ENCODE measurements at places on chromosomes 4 and X.

DNA sequence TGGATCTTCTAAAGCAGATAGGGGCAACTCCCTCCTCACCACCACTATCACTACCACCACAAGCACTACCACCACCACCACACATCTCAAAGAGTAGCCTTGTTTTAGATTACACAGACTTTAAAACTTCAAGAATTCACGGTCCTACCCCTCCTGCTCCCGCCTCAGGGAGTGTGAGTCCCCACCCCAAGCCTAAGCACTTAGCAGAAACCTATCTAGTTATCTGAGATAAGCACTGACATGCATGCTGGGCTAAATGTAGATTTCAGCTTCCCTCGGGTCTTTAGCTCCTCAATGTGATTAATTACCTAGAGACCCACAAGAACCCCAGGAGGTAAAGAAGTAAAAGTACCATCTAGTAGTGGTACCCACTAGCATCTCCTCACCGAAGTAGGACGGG, 775 bp downstream of the AMOT start:
- DNase-seq: no peak

- DNase-seq: peak; percentile 46
These were observed 69.8 kb downstream of the CCKAR start for GRCh38 chr4:26420438-26420837.

DNA sequence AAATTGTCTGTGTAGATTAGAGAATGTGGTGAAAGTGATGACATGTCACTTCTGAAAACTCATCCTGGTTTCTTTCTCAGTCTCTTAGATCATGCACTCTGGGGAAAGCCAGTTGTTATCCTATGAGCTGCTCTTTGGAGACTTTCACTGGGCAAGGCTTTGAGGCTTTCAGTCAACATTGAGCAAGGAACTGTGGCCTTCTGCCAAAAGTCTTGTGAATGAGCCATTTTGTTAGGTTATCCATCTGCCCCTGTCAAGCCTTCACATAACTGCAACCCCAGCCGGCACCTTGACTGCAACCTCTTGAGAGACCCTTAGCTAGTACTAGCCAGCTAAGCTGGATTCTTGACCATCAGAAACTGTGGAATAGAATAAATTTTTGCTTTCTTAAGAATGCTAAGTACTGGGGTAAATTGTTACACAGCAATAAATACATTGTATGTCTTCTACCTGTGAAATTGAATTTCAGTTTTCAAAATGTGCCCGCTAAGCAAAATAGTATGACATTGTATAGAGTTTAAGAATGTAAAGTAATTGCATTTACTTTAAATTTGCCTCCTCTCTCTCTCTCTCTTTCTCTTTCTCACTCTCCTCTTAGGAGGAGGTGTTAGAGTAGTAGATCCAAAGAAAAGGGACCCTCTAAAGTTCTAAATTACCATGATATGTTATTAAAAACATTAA, 1273.0 kb downstream of the RAPGEF2 start:
- peak; percentile 22 for DNase-seq

DNA sequence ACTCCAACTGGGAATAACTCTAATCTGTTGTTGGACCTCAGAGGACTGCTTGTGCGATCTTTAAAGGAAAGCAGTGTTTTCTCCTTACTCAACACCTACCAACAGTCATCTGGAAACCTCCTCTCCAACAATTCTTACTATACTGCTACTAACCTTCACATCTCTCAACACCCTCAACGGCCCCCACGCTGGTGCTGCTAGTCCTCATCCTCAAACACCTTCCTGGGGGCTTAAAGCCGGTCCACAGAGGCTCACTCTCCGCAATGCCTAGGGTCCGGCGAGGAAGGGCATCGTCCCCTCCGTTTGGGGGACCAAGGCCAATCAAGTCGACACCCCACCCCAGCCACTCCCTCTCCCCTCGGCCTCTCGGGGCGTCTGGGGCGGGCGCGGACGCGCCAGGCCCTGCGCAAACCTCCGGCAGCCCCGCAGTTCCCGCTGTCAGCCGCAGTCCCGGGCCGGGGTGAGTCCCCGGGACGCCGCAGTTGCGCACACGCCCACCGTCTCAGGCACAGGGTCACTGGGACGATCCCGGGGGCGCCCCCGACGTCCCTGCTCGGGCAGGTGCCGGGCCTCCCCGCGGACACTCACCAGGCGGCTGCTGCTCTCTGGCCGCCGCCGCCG, 418 bp downstream of the TAB3 start:
- DNase-seq: peak; percentile 0

DNA sequence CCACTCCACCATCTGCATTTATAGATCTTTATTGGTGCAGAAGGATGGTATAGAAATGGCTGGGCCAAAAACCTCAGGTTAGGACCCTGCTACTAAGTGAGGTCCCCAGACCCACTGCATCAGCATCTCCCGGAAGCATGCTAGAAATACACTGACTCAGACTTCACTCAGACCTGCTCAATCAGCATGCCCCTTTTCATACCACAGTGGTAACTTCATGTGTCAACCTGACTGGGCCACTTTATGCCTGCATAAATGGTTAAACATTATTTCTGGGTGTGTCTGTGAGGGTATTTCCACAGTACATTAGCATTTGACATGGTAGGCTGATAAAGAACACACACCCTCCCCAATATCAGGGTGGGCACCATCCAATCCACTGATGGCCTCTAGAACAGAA, 118.6 kb upstream of the VCX3B start:
- no peak for DNase-seq

- no peak for DNase-seq
These were observed 320.1 kb upstream of the PPARGC1A start for GRCh38 chr4:24209906-24210305.

GRCh38 chrX:119614776-119615175, 8.6 kb upstream of the NKRF start:
- DNase-seq: no peak

DNA sequence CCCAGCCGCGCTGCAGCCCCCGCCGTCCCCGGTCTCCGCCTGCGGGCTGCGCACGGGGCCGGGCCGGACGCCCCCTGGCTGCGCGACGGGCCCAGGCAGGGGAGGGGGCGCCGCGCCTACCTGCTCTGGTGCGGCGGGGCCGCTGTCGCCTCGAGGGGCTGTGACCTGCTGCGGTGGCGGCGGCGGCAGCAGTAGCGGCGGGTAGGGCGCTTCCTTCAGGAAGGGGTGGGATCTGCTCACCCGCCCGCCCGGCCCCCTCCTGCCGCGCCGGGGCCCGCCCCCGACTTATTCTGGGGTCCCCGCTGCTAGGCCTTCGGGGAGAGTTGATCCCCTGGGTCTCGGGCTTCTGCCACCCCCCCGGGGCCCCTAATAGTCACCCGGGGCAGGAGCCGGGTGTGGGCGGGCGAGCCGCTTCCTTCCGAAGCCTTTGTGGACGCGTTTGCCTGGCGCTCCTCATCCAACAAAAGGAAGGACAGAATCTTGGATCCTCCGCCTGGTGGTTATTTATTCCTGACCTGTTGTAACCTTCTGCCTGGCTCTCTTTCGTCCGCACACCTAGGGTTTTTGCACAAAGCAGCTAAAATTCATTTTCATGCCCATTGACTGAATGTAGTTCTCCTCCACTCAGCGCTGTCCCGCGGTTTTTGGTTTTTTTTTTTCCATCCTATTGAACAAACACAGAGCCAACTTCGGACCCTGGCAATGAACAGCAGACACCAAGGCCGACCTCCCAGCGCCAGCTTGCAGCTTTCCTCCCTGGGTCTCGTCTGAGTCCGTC, at the start of gene TMEM150C:
TMEM150C (minus strand) TSS at position 203 of the 778 bp plus-strand sequence. CDS start 57,331 bp downstream, outside the sequence.
- peak; percentile 24 for DNase-seq

- DNase-seq: no peak
These were observed 2.0 kb upstream of the PCDH19 start for GRCh38 chrX:100411802-100412715.

GRCh38 chr4:85826060-85826678, 351.2 kb downstream of the ARHGAP24 start:
- DNase-seq: peak; percentile 69

GRCh38 chrX:132001127-132001526, 22.0 kb upstream of the STK26 start:
- DNase-seq: no peak

Data from fibroblast of skin of scalp (primary cell).